Mammary epithelial cell (primary cell): ENCODE measurements at places on chromosomes 7 and 10. TPM values are rescaled to one million over a fixed set of nuclear protein-coding genes. Genes with fewer than 3 reads are reported as not detected.

DNA sequence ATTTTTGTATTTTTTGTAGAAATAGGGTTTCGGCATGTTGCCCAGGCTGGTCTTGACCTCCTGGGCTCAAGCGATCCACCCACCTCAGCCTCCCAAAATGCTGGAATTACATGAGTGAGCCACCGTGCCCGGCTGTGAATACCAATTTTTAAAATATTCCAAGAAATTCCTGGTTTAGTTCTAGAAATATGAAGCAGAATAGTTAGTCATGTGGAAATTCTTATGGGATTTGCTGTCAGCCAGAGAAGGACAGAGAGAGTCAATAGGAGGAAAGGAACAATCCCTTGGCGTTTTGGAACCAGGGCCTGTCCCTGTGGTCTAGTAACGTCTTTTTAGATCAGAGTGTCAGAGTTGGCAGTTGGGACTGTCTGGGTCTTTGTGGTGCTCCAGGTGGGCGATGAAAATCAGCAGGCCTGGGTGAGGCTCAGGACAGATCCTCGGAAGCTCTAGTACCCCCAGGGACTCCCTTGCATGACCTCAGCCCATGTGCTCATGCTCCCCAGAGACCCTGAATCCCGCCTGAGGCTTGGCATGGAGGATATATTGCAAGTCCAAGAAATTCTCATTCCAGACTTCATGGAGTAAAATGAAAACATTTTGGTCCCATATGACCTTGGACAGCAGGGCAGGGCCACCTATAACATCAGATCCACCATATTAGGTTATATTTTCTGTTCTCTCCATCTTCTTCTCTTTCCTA lies 7.8 kb downstream of the NODAL start:
- DNase-seq: no peak

DNA sequence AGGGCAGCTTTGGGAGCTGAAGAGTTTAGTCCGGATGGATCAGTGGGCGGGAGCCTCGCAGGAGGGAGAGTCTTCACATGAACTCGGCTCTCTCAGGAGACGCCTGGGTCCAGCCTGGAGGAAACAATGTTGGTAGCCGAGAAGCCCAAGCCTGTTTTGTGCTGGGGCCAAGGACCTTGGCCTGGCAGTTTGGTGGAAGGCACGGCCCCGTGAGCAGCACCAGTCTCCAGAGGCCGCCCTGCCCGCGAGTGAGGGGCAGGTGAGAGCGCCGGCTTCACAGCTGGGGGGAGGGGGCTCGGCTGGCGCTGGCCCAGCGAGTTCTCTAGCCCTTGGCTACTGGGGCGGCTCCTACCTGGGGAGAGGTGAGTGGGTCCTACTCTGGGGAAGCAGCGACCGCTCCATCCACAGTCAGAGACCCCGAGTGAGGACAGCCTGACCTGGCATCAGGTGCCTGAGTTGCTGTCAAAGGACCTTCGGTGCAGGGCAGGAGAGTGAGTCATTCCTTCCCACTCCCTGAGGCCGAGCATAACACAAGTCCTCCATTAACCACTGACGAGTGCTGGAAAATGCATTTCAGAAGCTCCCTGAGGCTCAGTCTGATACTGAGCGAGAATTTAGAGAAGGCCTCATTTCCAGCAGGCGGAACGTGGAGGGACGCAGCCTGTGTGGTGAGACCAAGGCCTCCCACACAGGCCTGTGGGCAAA lies 89.3 kb upstream of the DIP2C start:
- peak; percentile 11 for DNase-seq

- DNase-seq: no peak
These were observed 448.5 kb downstream of the KCNMA1 start for GRCh38 chr10:77189075-77189474.

- no peak for DNase-seq
These were observed 92.7 kb downstream of the EEPD1 start for GRCh38 chr7:36245684-36246299.

Gene OR13A1
- not detected for total RNA-seq
